ENCODE measurements at places on chromosomes 6 and 20.

- DNase-seq = no peak
Observed at GRCh38 chr6:72740135-72740534, 118.3 kb downstream of the KCNQ5 start.

GRCh38 chr20:49964964-49965780, 17.6 kb upstream of the SNAI1 start:
- DNase-seq = no peak

GRCh38 chr6:88536071-88536625, 370.0 kb upstream of the CNR1 start:
- DNase-seq = no peak

- DNase-seq = no peak
Observed at GRCh38 chr20:1121429-1121828, 3.0 kb downstream of the PSMF1 start.

GRCh38 chr6:163260111-163260895, 154.2 kb upstream of the QKI start:
- no peak for DNase-seq

DNA sequence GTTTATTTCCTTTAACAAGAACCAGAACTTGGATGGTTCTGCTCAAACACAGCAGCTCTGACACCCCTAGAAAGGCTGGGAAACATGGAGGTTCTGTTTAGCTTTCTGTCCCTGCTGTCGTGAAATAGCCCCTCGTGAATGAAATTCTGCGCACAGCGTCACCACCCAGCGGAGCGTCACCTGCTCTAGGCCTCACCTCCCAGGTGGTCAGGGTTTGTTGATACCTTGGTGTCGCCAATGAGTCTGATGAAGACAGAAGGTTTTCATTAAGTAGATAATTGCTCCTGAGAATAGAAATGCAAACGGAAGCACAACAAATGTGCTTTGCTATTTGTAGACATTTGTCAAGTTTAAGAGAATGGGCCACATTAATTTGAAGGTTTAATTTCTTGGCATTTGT, 135.1 kb downstream of the EDN3 start:
- no peak for DNase-seq

- DNase-seq = no peak
Observed at GRCh38 chr6:159753081-159753872, 8.6 kb upstream of the ACAT2 start.

Data from activated CD8-positive, alpha-beta memory T cell treated with anti-CD3 and anti-CD28 coated beads for 48 hours (primary cell).